Spinal cord (tissue), 10 donors: ENCODE measurements at places on chromosomes 2 and 18. TPM values are rescaled to one million over a fixed set of nuclear protein-coding genes. Genes with fewer than 3 reads are reported as not detected.

DNAH6 gene
- total RNA-seq, result 7.8 TPM

LIPG gene
- total RNA-seq, result 4.2 TPM

TIA1 gene
- total RNA-seq, result 232 TPM

- no peaks in the 10 kb centered on the region for H3K27me3 ChIP-seq
- peaks cover 13% of the 10 kb centered on the region for H3K4me1 ChIP-seq
- peaks cover 29% of the 10 kb centered on the region for H3K36me3 ChIP-seq
- no peak for DNase-seq
Observed at GRCh38 chr2:239168575-239168974, 232.2 kb downstream of the HDAC4 start.

- H3K4me1 ChIP-seq, result no peaks in the 10 kb centered on the region
- DNase-seq, result no peak
- H3K36me3 ChIP-seq, result no peaks in the 10 kb centered on the region
- no peak overlapping the region for H3K4me3 ChIP-seq
- no peak overlapping the region for H3K27ac ChIP-seq
- H3K27me3 ChIP-seq, result no peaks in the 10 kb centered on the region
Observed at GRCh38 chr2:193326296-193326695, 1131.6 kb upstream of the TMEFF2 start.

GRCh38 chr2:38146907-38147307 is 71.0 kb upstream of the CYP1B1 start:
- no peaks in the 10 kb centered on the region for H3K36me3 ChIP-seq
- peaks cover 4% of the 10 kb centered on the region for H3K4me1 ChIP-seq
- no peak overlapping the region for H3K4me3 ChIP-seq
- no peak for DNase-seq

DNA sequence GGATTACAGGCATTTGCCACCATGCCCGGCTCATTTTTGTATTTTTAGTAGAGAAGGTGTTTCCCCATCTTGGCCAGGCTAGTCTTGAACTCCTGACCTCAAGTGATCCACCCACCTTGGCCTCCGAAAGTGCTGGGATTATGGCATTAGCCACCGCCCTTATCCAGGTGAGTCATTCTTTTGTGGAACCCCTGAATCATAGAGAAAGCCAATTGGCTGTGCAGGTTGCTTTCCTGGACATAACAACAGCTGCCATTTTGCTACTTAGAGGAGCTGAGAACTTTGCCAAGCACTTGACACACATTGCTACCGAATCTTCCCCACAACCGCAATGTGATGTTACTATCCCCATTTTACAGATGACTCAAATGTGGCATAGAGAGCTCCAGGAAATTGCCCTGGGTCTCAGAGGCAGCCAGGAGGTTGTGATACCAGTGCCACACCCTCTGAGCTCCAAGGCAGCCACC is 36.0 kb downstream of the SETBP1 start:
- no peaks in the 10 kb centered on the region for H3K27me3 ChIP-seq
- no peak for DNase-seq
- H3K4me3 ChIP-seq, result no peak overlapping the region

- no peak overlapping the region for H3K27ac ChIP-seq
- DNase-seq, result no peak
- H3K4me3 ChIP-seq, result no peak overlapping the region
- H3K27me3 ChIP-seq, result no peaks in the 10 kb centered on the region
- H3K4me1 ChIP-seq, result no peaks in the 10 kb centered on the region
Observed at GRCh38 chr2:185255566-185255965, 483.0 kb upstream of the FSIP2 start.

GRCh38 chr2:235539773-235540172 is 45.9 kb downstream of the AGAP1 start:
- no peak overlapping the region for H3K4me3 ChIP-seq
- peaks cover 10% of the 10 kb centered on the region for H3K36me3 ChIP-seq
- H3K27me3 ChIP-seq, result no peaks in the 10 kb centered on the region

- no peak overlapping the region for H3K27ac ChIP-seq
- DNase-seq, result no peak
- H3K4me1 ChIP-seq, result peaks cover 30% of the 10 kb centered on the region
- no peak overlapping the region for H3K4me3 ChIP-seq
- no peaks in the 10 kb centered on the region for H3K27me3 ChIP-seq
- H3K36me3 ChIP-seq, result no peaks in the 10 kb centered on the region
Observed at GRCh38 chr2:110774701-110775100, 42.3 kb downstream of the ACOXL start.

DNA sequence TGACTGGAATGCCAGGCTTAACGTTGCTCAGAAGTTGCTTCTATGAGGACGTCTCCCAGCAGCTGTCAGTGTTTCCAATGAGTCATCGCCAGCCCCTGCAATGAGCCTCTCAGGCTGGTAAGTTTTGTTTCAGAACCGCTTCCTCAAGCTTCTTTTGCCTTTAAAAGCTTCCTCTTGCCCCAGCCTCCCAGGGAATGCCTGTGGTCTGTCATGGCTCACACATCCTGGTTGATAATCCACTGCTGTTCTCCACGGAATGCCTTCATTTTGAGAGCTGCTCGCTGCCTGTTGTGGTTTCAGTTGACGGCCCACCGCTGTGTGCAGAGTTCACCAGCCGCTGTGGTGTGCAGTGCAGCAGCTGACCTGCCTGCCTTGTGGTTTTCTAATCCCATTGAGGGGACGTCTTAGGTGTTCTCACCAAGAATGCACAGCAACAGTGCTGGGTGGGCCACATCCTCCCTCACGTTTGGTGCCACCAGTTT is 96.4 kb downstream of the RTP5 start:
- peaks cover 5% of the 10 kb centered on the region for H3K36me3 ChIP-seq
- peaks cover 6% of the 10 kb centered on the region for H3K4me1 ChIP-seq
- H3K27me3 ChIP-seq, result no peaks in the 10 kb centered on the region
- no peak overlapping the region for H3K27ac ChIP-seq

DNA sequence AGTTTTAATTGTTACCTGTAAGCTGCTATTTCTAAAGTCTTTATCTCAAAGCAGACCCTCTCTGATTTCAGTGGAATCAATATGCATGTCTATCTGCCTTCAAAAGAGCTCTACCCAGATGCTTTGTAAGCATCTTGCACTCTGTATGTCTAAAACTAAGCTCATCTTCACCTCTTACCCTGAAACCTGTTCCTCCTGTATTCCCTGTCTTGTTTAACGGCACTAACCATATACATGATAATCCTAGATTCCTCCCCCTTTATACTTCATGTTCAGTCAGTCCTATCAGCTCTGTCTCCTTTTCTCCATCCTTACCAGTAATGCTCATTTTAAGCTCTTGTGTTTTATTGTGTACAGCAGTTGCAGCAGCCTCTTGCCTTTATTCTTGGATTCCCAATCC is 12.8 kb downstream of the ZC3H15 start:
- H3K27me3 ChIP-seq, result no peaks in the 10 kb centered on the region
- peaks cover 23% of the 10 kb centered on the region for H3K36me3 ChIP-seq
- DNase-seq, result no peak
- no peak overlapping the region for H3K4me3 ChIP-seq
- H3K27ac ChIP-seq, result no peak overlapping the region
